NCI-H82 (cell line): ENCODE measurements at places on chromosomes 7 and 10.
A peak's percentile ranks its signal among the peaks of the same experiment; 100 is the strongest.

DNA sequence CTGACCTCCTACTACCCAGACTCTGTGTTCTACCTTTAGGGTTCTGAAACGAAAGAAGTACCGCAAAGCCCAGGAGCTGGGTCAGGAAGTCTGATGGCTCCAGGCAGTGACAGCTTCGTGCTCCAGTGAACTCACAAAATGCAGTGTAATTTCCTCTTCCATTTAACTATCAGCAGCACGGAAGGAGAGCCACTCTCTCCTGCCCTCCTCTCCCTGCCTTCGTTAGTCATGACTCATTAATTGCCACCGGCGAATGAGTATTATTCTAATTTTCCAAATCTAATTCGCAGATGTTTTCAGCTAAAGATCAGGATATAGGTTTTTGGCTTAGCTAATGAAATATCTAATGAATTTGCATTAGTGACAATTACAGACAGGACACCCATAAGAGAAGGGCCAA, 1262.0 kb downstream of the TYW1 start:
- DNase-seq, result no peak

- no peak for DNase-seq
Observed at GRCh38 chr7:18796216-18796615, 300.7 kb downstream of the HDAC9 start.

GRCh38 chr7:77743518-77743917, 47.3 kb downstream of the RSBN1L start:
- DNase-seq, result no peak

DNA sequence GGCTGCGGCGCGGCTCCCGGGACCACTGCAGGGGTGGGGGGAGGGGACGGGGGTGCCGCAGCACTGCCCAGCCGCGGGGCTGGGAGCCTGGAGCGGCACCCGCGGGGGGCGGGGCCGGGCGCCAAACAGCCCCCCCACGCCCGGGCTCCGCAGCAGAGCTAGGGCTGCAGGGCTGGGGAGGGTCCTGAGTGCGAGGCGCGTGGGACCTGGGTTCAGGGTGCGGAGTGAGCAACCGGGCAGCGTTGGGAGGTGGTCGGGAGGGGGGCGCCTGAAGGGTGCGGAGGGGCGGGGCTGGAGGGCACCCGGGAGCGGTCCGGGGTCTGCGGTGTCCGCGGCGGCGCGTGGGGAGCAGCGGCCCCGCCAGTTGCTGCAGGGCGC, 528 bp downstream of the CAMK2G start:
- peak; percentile 37 for DNase-seq

GRCh38 chr10:91883549-91884444, 25.5 kb downstream of the FGFBP3 start:
- peak; percentile 61 for DNase-seq

DNA sequence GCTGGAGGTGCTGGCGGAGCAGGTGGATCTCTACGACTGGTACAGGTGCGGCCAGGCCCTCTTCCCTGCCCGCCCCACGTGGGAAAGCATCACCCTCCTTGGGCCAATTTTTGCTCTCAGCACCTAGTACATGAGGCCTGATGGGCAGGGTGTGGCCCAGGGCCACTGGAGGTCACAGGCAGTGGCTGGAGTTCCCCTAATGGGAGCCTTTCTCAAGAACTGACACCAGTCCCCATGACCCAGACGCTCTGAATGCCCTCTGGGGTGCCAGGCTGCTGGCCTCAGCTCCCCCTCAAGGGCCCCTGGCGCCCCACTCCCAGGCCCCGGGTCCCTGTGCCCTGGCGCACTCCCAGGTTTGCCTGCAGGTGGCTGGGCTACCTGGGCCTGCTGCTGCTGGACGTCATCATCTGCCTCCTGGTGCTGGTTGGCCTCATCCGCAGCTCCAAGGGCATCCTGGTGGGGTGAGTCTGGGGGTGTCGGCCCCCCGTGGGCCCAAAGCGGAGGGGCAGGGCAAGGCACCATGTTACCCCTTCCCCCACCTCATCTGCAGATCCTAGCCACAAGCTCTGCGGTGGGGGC, 15.9 kb downstream of the TTYH3 start:
- no peak for DNase-seq

- no peak for DNase-seq
Observed at GRCh38 chr10:15313843-15314242, 57.2 kb downstream of the FAM171A1 start.

GRCh38 chr10:31583293-31583692, 264.3 kb downstream of the ZEB1 start:
- no peak for DNase-seq

GRCh38 chr7:122379491-122379890, 74.9 kb upstream of the FEZF1 start:
- no peak for DNase-seq

DNA sequence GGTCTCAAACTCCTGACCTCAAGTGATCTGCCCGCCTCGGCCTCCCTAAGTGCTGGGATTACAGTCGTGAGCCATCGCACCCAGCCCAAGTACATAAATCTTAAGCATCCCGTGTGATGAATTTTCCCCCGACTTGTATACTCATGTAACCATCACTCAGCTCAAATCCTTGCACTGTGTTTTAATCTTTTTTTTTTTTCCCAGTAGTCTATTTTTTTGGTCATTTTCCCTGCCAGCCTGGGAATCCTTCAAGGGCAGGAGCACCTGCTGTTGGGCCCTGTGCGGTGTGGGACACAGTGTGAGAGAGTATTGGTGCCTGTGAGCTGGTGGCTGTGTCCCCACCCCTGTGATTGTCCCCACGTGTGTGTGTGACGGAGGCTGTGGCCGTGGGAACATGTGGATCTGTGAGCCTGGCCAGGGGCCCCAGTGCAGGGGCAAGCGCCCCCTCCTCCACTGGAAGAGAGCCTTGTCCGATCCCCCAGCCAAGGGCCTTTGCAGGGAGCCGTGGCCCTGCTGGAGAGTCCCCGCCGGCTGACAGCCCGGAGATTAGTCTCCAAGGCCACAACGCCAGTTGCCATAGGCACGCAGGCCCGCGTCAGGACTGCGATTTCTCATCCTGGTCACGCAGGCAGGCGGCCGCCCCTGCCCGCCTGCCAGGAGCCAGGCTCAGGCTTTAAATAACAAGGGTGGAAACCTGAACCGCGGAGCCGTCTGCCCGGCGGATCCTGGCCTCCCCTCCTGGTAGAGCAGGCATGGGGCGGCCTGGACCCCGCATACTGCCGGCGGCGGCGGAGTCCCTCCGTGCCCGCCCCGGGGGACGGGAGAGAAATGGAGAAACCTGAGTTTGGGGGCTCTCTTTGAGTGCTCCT, 26.5 kb downstream of the GTF2IRD1 start:
- peak; percentile 87 for DNase-seq

DNA sequence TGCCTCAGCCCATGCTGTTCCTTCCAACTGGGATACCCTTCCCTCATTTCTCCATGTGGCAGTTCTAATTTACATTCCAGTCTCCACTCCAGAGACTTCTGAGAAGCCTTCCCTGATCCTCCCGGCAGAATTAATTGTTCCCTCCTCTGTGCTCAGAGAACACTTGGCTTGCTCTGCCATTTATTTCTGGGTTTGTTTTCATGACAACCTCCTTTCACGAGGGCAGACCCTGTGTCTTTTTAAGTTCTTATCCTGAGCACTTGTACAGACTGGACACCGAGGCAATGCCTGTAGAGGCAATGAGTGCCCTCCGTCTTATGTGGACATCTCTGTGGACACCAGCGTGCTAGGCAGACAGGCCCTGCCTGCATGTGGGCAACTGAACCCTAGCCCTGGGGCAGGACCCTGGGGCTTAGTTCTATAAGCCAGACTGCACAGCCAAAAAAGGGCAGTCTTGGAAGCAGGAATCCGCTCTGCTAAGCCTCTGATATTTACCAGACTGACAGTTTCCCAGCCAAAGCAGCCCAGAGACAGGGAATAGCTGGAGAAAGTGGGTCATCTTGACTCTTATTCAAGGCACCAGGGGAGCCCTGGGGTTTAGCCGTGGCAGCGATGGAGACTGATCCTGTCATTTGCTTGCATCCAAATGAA, 474.0 kb downstream of the RPS24 start:
- DNase-seq, result peak; percentile 35
